Progenitor cell of endocrine pancreas (in vitro differentiated cells): ENCODE measurements at places on chromosomes 13 and 19.

GRCh38 chr19:48770734-48771472 lies 15.6 kb downstream of the FGF21 start:
- no peak overlapping the region for H3K27ac ChIP-seq
- peaks cover 8% of the 10 kb centered on the region for H3K27me3 ChIP-seq
- H3K36me3 ChIP-seq: no peaks in the 10 kb centered on the region
- H3K4me1 ChIP-seq: no peaks in the 10 kb centered on the region
- no peak for DNase-seq

DNA sequence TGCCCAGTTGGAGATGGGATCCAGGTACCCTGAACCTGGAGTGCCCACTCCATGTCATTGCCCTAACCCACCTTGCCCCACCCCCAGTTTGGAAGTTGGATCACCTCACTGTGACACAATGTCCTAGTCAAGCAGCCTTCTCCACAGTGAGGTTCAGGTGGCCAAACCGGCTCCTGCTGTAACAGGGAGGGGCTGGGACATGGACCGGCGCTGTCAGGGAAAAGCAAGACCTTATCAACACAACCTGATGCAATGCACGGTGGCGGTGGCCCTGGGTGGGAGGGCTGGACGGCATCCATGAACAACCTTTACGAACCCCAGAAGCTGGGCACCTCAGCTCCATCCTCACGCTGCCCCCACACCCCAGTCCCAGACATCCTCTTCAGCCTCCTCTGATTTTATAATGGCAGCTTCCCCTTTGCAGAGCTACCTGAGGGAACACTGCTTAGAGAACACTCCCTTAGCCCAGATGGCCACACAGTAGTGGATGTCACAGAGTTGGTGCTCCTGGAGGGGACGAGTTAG lies 1.6 kb upstream of the KRTDAP start:
- peaks cover 10% of the 10 kb centered on the region for H3K4me1 ChIP-seq
- no peak for DNase-seq
- no peak overlapping the region for H3K27ac ChIP-seq
- H3K4me3 ChIP-seq: no peak overlapping the region

DNA sequence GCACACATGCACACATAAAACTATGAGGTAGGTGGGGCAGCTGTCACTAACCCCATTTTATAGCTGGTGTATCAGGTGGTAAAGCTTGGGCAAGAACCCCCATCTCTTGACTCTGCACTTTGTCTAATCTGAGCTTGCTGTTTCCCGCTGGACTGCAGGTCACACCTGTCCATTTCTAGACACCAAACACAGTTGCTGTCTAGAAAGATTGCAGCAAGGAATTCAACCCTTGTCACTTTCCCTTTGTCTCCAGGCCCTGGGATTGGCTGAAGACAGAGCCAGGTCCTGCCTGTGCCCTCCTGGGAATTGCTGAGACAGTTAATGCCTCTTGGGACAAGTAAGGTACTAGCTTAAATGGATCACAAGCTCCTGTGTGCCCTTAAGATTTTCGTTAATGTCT lies 83.8 kb downstream of the RNASEH2B start:
- H3K27ac ChIP-seq: no peak overlapping the region
- H3K36me3 ChIP-seq: peaks cover 3% of the 10 kb centered on the region
- H3K27me3 ChIP-seq: peaks cover 18% of the 10 kb centered on the region
- peaks cover 17% of the 10 kb centered on the region for H3K4me1 ChIP-seq

GRCh38 chr19:13404236-13404635 lies 102.0 kb downstream of the CACNA1A start:
- no peak overlapping the region for H3K27ac ChIP-seq
- peaks cover 10% of the 10 kb centered on the region for H3K27me3 ChIP-seq
- DNase-seq: no peak
- H3K4me1 ChIP-seq: no peaks in the 10 kb centered on the region
- no peak overlapping the region for H3K4me3 ChIP-seq
- H3K36me3 ChIP-seq: no peaks in the 10 kb centered on the region

GRCh38 chr13:77544355-77544754 lies 8.8 kb downstream of the SCEL start:
- no peak overlapping the region for H3K4me3 ChIP-seq
- H3K36me3 ChIP-seq: no peaks in the 10 kb centered on the region
- peaks cover 3% of the 10 kb centered on the region for H3K27me3 ChIP-seq
- no peak overlapping the region for H3K27ac ChIP-seq
- H3K4me1 ChIP-seq: no peaks in the 10 kb centered on the region

GRCh38 chr13:76709851-76710250 lies 176.4 kb downstream of the KCTD12 start:
- H3K36me3 ChIP-seq: no peaks in the 10 kb centered on the region
- H3K4me1 ChIP-seq: no peaks in the 10 kb centered on the region
- H3K27ac ChIP-seq: no peak overlapping the region
